ENCODE measurements at places on chromosomes 1 and 21. TPM values are rescaled to one million over a fixed set of nuclear protein-coding genes. Genes with fewer than 3 reads are reported as not detected.
A peak's percentile ranks its signal among the peaks of the same experiment; 100 is the strongest.

The FAM72B gene
- 1.8 TPM for total RNA-seq

The ANGPTL3 gene
- total RNA-seq = not detected

The CRYAA gene
- not detected for total RNA-seq

DNA sequence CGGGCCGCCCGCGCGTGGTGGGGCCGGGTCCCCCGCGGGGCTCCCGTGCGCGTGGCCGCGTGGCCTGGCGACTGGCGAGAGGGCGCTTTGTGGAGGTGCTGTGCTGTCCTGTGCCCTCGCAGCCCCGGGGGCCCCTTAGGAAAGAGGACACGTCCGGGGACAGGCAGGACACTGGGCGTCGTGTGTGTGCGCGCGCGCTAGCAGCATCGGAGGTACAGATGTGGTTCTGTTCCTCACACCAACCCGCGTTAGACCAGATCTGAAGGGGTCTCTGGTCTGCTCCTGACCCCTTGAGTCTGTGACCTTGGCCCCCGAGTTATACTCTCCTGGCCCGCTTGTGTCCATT is 489 bp downstream of the ACTN2 start:
- DNase-seq = no peak

GRCh38 chr1:68958958-68959357 is 462.1 kb upstream of the DEPDC1 start:
- DNase-seq = no peak

GRCh38 chr1:223126741-223127140 is 16.3 kb downstream of the TLR5 start:
- no peak for DNase-seq

DNA sequence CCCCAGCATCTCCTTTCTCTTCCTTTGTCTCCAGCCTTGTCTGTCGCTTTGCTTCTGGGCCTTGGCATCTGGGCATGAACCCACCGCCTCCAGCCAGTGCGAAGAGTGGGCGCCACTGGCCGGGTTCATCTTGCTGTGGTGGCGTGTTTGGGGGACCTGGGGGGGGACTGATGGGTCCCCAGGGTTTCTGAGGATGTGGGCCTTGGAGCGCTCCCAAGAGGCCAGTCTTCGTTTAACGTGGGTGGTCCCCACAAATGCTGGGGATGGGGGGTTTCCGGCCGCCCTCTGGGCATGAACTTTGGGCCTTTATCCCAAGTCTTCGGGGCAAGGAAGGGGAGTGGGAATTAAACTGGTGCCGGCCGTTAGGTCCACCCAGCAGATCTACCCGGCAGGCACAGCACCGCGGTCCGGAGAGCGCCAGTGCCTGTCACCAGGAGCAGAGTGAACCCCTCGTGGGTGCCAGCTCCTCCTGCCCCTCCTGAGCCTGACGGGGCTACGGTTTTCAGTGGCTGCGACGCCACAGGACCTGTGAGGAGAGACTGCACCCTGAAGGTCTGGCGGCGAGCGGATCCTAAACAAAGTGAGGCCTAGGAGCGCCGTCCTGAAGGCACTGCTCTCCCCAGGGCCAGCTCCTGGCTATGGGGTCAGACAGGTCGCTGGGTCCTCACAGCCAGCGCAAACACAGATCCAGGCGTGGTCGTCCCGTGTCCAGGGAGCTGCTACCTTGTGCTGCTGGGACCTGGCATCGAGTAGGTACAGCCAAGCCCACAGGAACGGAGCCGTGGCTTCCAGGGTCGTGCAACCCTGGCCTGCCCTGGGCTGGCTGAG is 12.1 kb upstream of the C1orf174 start:
- DNase-seq = peak; percentile 66

DNA sequence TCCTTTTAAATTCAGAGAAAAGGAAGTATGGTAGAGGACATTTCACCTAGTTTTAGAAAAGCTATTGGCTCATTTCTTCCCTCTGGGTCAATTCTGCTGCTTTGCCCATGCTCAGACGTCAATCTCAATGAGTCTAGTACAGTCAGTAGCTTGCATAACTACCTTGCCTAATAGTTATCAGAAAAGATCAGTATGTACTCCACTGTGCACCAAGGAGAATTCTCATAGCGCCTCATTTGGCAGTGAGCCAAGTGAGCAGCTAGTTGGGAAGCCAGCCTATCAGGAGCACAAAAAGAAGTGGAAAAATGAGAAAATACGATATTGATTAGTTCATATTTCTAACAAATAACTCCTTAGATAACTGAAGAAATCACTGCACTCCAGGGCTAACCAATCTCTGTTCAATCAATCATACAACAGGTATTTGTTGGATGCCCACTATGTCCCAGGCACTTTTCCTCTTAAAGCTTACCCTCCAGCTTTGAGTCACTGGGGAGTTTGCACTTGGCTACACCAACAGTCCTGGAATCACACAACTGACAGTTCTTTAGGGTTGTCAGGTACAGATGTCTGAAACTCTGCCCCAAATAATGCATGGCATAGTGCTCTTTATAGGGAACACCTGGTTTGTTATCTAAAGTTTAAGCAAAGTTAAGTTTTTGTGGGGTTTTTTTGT is 50.2 kb downstream of the PRDX6 start:
- peak; percentile 45 for DNase-seq

DNA sequence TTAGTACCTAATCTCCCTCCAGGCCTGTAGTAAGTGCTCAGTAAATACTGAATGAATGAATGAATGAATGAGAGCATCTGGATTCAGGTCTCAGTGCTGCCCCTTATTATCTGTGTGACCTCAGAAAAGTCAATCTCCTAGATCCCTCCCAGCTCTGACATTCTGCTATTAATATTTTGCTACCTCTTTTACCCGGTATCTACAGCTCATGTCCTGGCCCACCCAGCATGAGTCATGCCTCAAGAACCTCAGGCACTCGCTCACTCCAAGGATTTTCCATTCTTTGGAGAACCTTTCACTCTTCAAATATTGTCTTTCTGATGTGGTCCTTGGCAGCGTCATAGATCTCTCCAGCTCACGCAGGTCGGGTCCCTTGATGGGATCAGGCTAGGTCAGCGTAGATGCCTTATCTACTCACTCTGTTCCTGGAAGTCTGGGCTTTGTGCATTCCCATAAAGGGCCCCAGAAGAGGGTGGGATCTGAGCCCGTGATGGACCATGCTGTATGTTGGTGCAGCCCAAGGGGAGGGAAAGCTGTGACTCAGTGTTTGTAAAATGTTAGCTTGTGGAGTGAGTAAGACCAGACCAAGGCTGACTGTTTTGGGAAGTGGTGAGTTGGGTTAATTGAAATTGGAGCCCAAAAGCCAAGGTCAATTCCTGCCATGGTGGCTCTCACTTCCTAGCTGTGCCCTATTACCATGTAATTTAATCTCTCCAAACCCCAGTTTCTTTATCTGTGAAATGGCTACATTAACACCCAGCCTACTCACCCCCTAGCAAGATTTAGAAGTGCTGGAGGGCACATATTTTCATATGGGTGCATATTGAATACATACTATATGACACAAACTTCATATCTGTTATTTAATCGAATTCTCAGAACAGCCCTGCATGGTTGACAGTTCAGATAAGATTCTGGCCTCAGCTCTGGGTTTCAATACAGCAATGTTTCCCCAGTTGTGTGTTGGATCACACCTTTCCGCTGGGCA is 214.1 kb upstream of the USP24 start:
- DNase-seq = no peak

DNA sequence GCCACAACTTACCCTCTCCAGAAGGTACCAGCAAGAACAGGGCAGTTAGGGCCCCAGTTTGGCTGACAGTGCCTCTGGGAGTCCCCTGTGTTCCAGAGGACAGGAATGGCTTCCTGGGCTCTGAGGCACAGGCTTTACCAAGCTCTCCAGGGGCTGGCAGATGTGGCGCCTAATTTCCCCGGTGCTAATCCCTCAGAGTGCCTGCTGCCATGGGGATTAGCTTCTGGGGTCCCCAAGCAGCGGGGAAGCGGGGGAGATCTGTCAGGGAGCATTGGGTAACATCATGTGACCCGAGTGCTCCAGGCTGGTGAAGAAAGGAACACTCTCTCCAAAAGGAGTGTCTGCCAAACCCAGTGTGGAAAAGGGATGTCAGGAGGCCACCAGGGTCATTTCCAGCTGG is at the start of gene LACTBL1:
Gene LACTBL1 (minus strand): TSS at position 107 of the 400 bp plus-strand sequence. CDS start 550 bp downstream, outside the sequence.
- DNase-seq = no peak

GRCh38 chr1:24964811-24965570 is 34.9 kb upstream of the RUNX3 start:
- peak; percentile 92 for DNase-seq

GRCh38 chr1:81832573-81832972 is 31.8 kb downstream of the ADGRL2 start:
- no peak for DNase-seq

All from upper lobe of left lung (tissue), 6 donors.